Psoas muscle (tissue), 8 donors: ENCODE measurements at places on chromosomes 1 and 21. TPM values are rescaled to one million over a fixed set of nuclear protein-coding genes. Genes with fewer than 3 reads are reported as not detected.

VSIG8 gene
- not detected for total RNA-seq

GRCh38 chr1:170592591-170593111 is 60.7 kb downstream of the GORAB start:
- H3K27me3 ChIP-seq = no peaks in the 10 kb centered on the region
- peaks cover 9% of the 10 kb centered on the region for H3K4me1 ChIP-seq
- DNase-seq = no peak
- no peak overlapping the region for H3K4me3 ChIP-seq
- H3K27ac ChIP-seq = no peak overlapping the region
- H3K36me3 ChIP-seq = no peaks in the 10 kb centered on the region

FAAH gene
- total RNA-seq = 11.0 TPM

- no peaks in the 10 kb centered on the region for H3K4me1 ChIP-seq
- H3K27me3 ChIP-seq = no peaks in the 10 kb centered on the region
- H3K36me3 ChIP-seq = no peaks in the 10 kb centered on the region
- H3K27ac ChIP-seq = peak within 1 kb of the TSS; percentile 55
- H3K4me3 ChIP-seq = peak within 1 kb of the TSS; percentile 63
These were observed at the start of gene CD34 for GRCh38 chr1:207910591-207911354. TSS of gene CD34 (minus strand) at chr1:207911125. CDS start at chr1:207911080, 45 bp downstream.

DNA sequence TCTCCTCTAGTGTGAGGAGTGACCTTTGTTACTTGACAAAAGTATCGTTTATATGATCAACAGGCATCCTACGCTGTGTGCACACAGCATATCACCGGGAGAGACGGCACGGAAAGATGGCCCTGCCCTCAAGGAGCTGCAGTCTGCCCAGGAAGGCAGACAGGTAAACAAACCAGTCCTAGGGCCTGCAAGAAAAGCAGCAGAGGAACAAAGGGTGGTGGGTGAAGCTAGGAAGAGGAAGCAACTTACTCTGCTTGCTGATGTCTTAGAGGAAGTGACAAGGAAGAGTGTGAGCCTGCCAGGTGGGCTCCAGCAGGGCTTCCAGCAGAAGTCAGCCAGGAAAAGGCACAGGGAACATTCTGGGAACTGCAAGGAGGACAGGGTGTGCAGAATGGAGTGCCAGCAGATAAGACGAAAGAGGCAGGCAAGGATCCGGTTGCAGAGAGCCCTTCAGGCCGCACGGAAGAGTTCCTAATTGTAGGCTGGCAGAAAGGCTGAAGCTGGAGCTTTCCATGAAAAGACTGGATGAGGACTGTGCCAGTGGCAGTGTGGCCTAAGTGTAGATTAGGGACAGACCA is 106.7 kb downstream of the SLC45A1 start:
- H3K4me3 ChIP-seq = peak overlapping the region; percentile 90
- no peaks in the 10 kb centered on the region for H3K36me3 ChIP-seq
- H3K4me1 ChIP-seq = peaks cover 65% of the 10 kb centered on the region
- peak; percentile 82 for DNase-seq

DNA sequence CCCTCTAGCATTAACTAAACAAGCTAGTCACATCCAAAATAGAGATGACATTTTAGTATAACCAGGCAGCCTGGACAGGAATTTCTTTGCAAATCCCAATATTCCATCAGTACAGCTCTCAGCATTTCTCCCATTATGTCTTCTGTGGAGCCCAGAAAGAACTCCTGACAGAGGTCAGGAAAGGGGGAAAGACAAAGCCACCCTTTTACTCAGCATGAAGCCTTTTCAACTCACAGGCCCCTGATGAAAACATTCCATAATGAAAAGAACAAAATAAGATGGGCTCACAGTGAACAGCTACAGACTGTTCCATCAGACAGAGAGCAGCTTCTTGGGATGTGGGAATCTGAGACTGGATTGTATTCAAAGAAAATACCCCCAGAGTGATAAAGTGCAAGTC is 80.6 kb downstream of the TEX35 start:
- no peaks in the 10 kb centered on the region for H3K36me3 ChIP-seq
- H3K27me3 ChIP-seq = no peaks in the 10 kb centered on the region
- DNase-seq = no peak
- no peaks in the 10 kb centered on the region for H3K4me1 ChIP-seq
- no peak overlapping the region for H3K4me3 ChIP-seq

GRCh38 chr1:199298825-199299224 is 660.0 kb downstream of the PTPRC start:
- H3K27ac ChIP-seq = no peak overlapping the region
- no peaks in the 10 kb centered on the region for H3K36me3 ChIP-seq
- no peaks in the 10 kb centered on the region for H3K4me1 ChIP-seq
- DNase-seq = no peak

- DNase-seq = no peak
- H3K36me3 ChIP-seq = no peaks in the 10 kb centered on the region
- H3K4me1 ChIP-seq = peaks cover 25% of the 10 kb centered on the region
These were observed 151.8 kb downstream of the EIF4G3 start for GRCh38 chr1:21024918-21025317.

KISS1 gene
- not detected for total RNA-seq

DNA sequence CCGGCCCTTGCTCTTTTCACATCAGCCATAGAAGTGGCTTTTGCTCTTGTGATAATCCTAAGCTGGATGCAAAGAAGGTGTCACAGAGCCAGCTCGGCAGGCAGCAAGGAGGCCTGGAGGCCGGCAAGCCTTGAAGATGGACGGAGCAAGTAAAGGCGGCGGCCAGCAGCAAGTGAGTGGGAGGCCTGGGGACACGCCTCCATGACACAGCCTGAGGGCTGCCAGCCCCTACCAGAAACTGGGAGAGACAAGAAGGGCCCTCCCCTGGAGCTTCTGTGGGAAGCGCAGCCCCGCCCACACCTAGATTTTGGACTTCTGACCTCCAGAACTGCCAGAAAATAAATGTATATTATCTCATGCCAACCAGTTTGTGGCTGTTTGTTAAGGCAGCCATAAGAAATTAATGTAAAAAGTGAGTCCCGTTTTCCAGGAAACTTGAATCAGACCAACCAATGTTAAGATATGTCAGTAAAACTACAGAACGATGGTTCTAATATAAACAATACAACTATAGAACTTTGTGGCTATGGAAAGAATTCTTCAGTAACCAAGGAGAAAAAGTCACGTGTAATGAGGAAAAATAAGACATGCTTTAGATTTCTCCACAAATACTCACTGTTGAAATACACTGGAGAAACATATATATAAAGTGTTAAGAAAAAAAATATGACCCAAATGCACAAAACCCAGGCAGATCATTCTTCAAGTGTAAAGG is 49.9 kb downstream of the BACE2 start:
- no peaks in the 10 kb centered on the region for H3K27me3 ChIP-seq
- no peaks in the 10 kb centered on the region for H3K36me3 ChIP-seq
- no peak overlapping the region for H3K27ac ChIP-seq
- no peak overlapping the region for H3K4me3 ChIP-seq

DNA sequence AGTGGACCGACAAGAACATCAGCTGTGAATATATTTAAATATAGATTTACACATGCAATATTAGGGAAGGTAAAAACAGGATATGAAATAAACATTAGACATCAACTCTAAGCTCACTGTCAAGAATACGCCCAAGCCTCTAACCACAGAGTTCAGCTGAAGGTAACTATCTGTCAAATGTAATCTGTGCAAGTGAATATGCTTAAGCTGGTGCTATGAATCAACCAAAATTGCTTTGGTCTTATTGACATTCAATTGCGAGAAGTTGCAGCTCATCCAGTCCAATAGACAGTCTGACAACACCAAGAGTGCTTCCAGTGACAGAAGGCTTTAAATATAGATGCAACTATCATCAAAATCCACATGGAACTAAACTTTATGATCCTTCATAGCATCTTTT is 32.3 kb downstream of the USH2A start:
- no peaks in the 10 kb centered on the region for H3K4me1 ChIP-seq
- H3K27me3 ChIP-seq = no peaks in the 10 kb centered on the region
- no peak overlapping the region for H3K4me3 ChIP-seq

DNA sequence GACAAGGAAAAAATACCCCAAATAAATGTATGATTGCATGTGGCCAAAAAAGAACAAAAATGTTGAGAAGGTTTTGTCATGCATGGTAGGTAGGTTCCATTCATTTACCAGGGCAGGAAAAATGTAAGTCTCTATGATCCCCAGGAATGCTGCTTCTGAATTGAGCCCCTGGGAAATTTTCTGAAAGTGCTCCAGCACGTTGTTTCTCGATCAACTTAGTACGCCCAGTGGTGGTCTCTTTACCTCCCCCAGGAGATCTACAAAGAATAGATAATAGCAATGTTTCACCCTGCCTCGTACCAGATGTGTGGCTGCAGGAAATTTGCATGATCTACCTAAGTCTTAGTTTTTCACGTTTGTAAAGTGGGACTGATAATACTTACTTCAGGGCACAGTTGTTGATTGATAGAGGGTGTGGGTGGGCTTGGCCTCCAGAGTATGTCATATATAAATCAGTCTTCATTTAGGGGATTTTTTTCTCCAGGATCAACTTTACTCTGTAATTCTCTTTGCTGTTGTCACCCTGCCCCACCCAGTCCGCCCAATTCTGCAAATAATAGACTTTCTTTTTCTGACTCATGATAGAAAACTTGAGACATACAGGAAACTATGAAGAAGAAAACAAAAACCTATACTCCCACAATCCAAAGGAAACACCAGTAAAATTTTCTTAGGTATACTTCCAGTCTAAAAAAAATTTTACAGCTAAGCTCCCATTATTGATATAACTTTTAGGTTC is 462.0 kb upstream of the RUNX1 start:
- no peak overlapping the region for H3K4me3 ChIP-seq
- no peaks in the 10 kb centered on the region for H3K36me3 ChIP-seq
- no peak for DNase-seq
- no peaks in the 10 kb centered on the region for H3K27me3 ChIP-seq
- H3K4me1 ChIP-seq = peaks cover 7% of the 10 kb centered on the region
